H7 (cell line): ENCODE measurements at places on chromosomes 6 and 20. TPM values are rescaled to one million over a fixed set of nuclear protein-coding genes. Genes with fewer than 3 reads are reported as not detected.

EMILIN3 gene
- 6.2 and 7.9 TPM in 2 replicates for total RNA-seq

HLA-DQB2 gene
- total RNA-seq = not detected in 2 replicates

CALHM5 gene
- total RNA-seq = under 0.01 and 0.04 TPM in 2 replicates

DNA sequence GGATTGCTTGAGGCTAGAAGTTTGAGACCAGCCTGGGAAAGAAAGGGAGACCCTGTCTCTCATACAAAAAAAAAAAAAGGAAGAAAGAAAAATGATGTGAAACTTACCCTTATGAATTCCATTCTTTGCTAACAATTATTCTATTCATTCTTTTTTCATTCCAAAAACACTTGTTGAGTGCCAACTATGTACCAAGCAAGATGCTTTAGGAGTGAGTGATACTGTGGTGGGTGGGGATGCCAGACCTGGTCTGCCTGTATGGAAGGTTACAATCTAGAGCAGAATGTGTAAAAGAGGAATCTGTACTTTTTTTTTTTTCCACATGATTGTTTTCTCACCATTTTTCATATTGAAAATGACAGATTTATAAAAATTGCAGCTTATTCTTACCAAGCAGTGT is 73.8 kb upstream of the TULP1 start:
- no peak for DNase-seq

DNA sequence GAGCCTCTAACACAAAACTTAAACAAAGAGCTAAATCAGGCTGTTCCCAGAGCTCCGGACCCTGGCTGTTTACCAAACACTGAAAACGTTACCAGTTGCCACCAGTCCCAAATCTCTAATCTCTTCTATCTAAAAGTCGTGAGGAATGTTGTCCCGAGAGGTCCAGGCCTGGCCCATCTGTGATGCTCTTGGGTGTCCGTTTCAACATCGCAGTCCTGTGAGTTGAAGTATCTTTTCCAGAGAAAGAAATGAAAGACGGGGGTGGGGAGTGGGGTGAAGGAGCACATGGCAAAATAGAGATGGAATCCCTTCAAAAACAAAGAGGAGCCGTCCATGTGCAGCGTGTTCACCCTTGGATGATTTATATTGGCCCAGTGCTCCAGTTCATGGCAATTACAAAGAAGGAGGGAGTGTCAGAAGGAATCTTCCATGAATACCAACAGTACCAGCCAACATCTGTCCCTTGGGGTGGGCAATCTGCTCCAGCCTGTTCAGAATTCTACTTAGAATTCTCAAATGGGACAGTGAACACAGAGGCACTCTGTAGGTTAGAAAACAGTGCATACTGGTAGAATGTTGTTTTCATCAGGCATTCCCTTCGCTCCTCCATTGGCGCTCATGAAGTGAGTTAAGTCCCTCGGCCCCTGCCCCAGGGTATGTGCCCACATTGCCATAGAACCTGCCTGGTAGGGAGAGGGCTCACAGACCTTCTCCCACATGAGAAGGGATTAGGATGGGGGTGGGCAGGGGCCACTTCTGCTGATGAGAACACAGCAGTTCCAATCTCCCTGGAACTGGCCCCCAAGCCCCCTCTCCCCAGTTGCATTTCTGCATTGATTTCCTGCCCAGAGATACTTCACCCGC is 112.1 kb downstream of the LY86 start:
- DNase-seq = no peak

GRCh38 chr6:33677143-33677660 is 34.3 kb downstream of the UQCC2 start:
- no peak for DNase-seq

DNA sequence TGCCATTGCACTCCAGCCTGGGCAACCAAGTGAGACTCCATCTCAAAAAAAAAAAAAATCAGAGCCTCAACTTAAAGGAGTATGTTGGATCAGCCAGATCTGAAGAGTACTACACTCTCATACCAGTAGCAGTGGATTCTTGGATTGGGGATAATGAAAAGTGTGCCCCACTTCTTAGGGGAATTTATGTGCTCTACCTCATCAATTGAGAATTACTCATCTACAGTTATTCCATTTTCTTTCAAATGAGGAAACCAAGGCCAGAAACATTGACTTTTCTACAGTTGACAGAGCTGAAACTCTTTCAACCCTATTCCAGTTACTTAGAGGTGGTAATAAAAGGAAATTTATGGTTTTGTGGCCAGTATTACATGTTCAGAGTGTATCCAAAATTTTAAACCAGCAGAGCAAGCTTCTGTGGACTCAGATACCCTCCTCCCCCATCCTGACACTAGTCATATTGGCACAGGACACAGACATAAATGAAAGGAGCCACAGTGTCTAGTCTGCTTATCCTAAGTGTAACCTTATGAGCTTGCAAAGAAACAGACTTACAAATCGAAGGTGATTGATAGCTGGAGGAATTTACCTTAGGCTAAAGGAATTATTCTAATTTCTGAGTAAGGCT is 51.2 kb downstream of the ORC3 start:
- DNase-seq = no peak

GRCh38 chr6:28225056-28225834 is at the start of gene ZSCAN9:
TSS of gene ZSCAN9 (plus strand) at chr6:28225275. CDS start at chr6:28227085, 1,810 bp downstream.
- peak; percentile 90 for DNase-seq

GRCh38 chr6:39420300-39421265 is 98.1 kb upstream of the KCNK16 start:
- no peak for DNase-seq
